ENCODE measurements at places on chromosomes 2 and 18.
A peak's percentile ranks its signal among the peaks of the same experiment; 100 is the strongest.

- DNase-seq, result no peak
These were observed 367.0 kb downstream of the RND3 start for GRCh38 chr2:150120326-150120955.

DNA sequence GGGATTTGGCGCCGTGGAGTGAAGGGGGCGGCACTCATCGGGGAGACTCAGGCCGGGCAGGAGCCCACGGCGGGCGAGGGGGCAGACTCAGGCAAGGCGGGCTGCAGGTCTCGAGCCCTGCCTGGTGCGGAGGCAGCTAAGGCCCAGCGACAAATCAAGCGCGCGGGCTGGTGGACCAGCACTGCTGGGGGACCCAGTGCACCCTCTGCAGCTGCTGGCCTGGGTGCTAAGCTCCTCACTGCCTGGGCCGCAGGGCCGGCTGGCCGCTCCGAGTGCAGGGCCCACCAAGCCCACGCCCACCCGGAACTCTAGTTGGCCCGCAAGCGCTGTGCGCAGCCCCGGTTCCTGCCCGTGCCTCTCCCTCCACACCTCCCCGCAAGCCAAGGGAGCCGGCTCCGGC is 26.2 kb upstream of the SPP2 start:
- DNase-seq, result no peak

GRCh38 chr2:8380566-8380965 is 301.3 kb upstream of the ID2 start:
- DNase-seq, result no peak

DNA sequence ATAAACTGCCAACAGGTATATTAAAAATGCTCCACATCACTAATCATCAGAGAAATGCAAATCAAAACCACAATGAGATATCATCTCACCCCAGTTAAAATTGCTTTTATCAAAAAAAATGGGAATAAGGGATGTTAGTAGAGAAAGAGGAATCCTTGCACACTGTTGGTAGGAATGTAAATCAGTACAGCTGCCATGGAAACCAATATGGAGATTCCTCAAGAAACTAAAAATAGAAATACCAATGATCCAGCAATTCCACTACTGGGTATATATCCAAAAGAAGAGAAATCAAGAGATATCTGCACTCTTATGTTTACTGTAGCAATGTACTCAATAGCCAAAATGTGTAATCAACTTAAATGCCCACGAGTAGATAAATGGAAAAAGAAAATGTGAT is 40.6 kb downstream of the ZRANB3 start:
- peak; percentile 66 for DNase-seq

DNA sequence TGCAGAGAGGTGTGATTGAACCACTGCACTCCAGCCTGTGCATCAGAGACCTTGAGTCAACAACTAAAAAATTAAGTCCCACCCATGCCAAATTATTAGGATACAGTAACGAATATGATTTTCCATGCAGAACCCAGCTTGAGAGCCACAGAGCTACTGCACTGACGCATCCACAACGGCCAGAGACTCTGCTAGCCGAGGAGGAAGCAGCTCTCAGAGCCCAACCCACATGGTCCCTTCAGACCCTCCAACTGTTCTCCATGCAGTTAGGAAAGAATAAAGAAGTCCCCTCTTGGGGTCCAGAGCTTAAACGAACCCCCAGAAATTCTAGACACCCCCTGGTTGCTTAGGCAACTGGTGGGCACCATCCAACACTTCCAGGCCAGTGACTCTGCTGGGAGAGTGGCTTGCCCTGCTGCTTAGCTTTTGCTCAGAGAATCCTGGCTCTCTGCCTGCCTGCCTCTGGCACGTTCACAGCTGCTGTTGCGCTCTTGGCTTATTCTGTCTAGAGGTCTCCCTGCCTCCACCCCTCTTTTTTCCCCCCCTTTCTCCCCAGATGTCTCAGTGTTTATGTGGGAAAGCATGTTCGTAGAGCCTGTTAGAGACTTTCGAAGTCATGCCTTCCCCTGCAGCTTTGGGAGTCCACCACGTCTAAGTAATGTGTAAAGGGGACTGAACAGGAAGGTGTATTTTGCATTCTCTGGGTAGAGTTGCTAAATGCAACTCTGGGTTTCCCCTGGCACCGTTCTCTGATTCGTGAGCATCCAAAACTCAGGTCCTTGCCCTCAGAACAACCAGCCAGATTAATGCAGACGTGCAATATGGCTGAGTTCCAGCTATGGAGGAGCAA is 26.0 kb upstream of the SP3 start:
- peak; percentile 89 for DNase-seq

DNA sequence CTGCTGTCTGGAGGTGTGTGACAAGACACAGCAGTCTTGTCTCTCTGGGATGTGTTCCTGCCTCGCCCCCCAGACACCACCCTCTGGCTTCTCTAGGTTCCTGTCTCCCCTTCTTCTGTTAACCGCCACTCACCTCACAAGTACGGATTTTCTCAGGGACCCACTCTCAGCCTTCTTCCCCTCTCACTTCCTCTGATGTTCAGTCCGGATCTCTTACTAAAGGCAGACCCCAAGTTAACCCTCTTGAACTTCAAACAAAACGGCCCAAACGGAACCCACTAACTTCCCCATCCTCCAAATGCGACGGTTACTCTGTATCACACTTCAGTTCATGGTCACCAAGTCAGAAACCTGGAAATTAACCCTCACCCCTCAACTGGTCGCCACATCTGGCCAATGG is 32.0 kb downstream of the B4GALT6 start:
- no peak for DNase-seq

DNA sequence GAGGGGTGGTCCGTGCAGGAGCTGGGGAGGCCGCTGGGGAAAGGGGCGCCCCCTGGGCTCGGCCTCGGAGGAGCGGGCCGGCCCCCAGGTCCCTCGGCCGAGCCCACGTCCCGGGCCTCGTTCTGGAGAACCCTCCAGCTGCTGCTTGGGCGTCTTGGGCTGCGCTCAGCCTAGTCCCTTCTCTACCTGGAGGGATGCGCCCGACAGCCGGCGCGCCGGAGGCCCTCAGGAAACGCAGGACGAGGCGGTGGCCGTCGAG is 293 bp upstream of the D2HGDH start:
- no peak for DNase-seq

GRCh38 chr2:145066856-145067548 is 547.1 kb upstream of the ZEB2 start:
- no peak for DNase-seq

- peak; percentile 69 for DNase-seq
These were observed 73.8 kb downstream of the HDAC4 start for GRCh38 chr2:239326831-239327535.

GRCh38 chr2:53829273-53829979 is 30.3 kb downstream of the GPR75 start:
- no peak for DNase-seq

GRCh38 chr2:203177361-203177760 is 61.5 kb upstream of the CYP20A1 start:
- no peak for DNase-seq

DNA sequence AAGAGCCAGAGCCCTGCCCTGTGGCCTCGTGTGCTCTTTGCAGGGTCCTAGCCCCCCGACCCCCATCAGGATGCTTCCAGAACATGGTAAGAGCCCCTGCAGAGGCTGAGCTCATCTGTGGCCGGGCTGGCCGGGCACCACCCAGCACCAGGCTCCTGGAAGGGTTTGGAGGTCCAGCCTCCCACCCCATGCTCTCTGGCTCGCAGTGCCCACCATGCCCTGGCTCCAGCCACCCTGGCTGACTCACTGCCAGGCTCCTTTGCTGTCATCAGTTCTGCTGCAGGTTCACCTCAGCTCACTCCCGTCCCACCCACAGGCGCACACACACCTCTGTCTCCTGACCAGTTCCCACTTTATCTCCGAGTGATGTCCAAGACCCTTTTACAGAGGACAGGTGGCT is 37.5 kb downstream of the EIF4E2 start:
- no peak for DNase-seq

DNA sequence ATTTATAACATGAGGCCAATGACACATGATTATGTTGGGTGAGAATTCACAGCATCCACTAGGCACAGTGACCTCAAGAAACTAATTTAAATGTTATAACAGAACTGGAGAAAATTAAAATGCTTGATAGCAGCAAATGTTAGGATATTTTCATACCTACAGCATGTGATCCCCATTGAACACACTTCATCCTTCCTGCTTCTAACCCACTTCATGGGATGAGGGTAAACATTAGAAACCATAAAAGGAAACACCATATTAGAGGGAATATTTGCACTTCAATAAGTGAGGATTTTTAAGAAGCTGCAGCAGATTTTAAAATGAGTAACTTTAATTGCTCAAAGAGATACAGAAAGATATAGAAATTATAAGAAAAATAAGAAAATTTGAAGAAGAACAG is 117.1 kb downstream of the FSHR start:
- DNase-seq, result no peak

- DNase-seq, result no peak
These were observed 403 bp downstream of the PNO1 start for GRCh38 chr2:68158134-68158447.

- no peak for DNase-seq
These were observed 194.7 kb downstream of the RAB3GAP1 start for GRCh38 chr2:135246711-135247270.

DNA sequence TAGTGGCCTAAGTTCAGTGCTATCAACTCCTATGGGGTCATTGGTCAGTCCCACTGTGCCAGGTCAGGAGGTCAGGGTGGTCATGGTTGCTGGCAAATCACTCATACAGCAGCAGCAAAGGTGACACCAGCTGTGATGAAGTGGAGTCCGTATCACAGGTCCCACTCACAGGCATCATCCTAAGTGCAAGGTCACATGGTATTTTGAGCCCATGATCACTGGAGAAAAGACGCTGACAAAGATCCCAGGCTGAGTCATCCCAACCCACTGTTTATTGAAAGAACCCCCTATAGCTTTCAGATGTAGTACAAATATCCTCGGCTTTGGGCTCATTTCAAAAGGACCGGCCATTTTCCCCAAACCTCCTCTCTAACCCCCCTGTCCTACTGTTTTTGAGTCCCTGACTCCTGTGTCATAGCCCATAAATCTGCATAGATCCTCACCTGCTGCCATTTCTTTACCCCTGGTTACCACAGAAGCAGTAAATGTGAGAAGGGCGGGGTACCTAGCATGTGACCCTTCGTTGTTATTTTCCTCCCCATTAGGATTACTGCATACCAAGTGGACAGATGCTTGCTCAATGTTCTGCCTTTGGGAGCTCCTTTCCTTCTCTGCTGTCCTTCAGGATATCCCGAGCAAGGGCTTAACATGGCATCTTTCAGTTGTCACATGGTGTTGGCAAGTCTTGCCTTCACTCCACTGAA is 107.7 kb downstream of the COL6A3 start:
- peak; percentile 91 for DNase-seq

DNA sequence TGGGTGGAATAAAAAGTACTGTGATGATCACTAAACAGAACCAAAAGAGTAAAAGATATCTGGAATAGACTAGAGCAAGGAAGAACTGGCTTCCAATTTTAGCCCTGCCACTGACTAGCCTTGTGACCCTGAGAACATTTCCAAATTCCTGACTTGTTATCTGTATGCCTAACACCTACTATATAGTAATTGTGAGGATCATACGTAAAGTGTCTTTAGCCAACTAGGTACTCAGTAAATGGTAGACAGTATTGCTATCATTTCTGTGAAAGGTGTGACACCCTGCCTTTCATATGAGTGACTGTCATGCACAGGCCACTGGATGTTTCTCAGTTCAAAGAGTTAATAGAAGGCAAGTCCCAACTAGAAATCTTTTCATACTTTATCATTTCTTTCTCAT is 29.8 kb downstream of the CYTIP start:
- DNase-seq, result no peak

DNA sequence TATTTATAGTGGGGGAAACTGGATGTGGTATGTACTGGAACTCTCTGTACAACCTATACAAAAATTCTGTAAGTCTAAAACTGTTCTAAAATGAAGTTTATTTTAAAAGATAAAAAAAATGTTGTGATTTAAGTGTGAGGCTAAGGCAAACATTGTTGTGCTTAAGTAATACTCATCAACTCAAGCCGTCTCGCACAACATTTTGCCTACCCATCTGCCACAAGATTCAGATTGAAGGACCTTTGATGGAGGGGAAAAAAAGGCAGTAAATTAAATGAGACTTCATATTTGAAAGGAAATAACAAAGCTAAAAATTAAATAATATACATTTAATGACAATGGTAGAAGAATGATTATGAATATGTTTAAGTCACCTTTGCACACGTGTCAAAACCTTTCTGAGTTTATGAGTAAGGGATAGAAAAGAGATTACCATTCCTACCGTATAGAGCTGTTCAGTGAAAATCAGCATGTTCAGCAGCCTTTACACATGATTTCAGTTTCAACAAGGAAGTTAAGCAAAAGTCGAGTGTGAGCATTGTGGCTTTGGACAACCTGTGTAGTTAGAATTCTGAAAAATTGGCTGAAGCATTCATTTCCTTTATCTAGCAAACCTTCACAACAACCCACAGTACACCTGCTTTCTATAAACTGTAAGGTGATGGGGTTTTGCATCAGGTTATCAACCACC is 499.3 kb downstream of the IRS1 start:
- DNase-seq, result no peak

DNA sequence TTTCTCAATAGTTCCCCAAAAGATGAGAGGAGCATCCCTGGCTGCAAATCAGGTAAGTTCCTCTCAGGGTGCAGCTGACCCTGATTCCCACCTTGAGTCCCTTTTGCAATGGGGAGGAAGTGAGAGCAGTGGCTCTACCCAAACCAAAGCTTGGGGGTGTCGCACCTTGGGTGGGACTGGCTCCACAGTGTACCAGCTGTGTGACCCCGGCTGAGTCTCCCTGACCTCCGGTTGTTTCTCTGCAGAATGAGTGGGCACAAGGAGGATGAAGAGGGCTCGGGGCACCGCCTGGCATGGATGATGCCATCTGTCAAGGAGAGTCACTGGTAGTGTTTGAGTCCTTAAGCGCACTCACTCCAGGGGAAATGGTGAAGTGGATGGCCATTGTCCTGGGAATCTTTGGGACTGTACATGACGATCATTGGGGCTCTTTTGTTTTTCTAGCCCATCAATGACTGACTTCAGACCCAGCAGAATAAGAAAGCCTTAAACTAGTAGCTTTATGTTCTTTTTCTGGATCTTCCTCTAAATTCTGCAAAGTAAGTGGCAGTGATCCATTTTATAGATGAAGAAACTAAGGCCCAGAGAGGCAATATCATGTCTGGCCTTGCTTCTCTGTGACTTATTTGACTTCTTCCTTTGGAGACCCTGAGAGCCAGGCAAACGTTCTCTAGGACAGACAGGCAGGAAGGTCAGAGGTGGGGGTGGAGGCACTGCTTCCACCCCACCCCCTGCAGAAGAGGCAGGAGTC is 106.3 kb upstream of the ST3GAL5 start:
- DNase-seq, result no peak

- DNase-seq, result peak; percentile 69
These were observed 47.2 kb downstream of the USP34 start for GRCh38 chr2:61423714-61424113.

DNA sequence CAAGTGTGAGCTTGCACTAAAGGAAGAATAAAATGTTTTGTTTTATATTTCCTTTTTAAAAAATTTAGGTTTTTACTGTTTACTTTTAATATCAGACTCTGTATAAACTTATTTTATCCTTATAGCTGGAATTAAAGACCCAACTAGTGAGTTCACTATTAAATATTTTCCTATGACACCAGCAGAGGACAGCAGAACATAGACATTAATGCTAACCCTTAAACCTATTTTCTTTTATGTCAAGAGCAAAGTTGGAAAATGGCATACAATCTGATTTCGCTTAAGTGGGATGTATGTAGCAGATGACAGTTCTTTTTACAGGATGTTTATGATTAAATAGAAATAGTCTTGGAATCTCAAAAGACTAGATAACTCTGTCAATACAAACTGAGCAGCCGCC is 188.2 kb upstream of the XIRP2 start:
- DNase-seq, result peak; percentile 52
